ENCODE measurements at places on chromosomes 3 and 15. TPM values are rescaled to one million over a fixed set of nuclear protein-coding genes. Genes with fewer than 3 reads are reported as not detected.

GRCh38 chr15:68492855-68493254, 60.9 kb upstream of the ITGA11 start:
- DNase-seq: no peak
- H3K27ac ChIP-seq: no peak overlapping the region
- no peaks in the 10 kb centered on the region for H3K27me3 ChIP-seq
- H3K4me1 ChIP-seq: peaks cover 3% of the 10 kb centered on the region
- no peak overlapping the region for H3K4me3 ChIP-seq
- H3K36me3 ChIP-seq: no peaks in the 10 kb centered on the region

PGBD4 gene
- total RNA-seq: 1.8 TPM

- H3K27ac ChIP-seq: no peak overlapping the region
- peaks cover 42% of the 10 kb centered on the region for H3K36me3 ChIP-seq
- no peaks in the 10 kb centered on the region for H3K27me3 ChIP-seq
- peaks cover 13% of the 10 kb centered on the region for H3K4me1 ChIP-seq
- no peak overlapping the region for H3K4me3 ChIP-seq
These were observed 21.5 kb downstream of the MRPS25 start for GRCh38 chr3:15043408-15044171.

ANXA2 gene
- 851 TPM for total RNA-seq

RAD54L2 gene
- total RNA-seq: 30.6 TPM

DNA sequence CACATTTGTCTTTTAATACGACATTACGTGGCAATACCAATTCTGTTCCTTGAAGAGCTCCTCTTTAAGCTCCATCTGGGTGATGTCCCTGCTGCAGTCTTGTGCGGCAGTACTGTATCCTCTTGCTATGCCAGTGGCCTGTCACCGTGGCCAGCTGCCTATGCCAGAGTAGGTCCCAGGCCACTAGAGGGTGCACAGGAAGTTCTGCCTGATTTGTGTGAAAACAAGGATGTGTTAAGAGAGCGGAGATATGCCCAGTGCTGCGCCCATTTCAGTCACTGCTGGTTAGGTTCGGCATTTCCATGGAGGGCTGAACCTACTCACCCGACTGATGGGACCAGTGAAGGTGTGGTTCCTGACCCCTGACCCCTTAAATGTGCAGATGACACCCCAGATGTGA, 25.2 kb downstream of the NIPA1 start:
- no peak overlapping the region for H3K4me3 ChIP-seq
- no peaks in the 10 kb centered on the region for H3K36me3 ChIP-seq
- H3K27ac ChIP-seq: no peak overlapping the region
- no peak for DNase-seq
- H3K4me1 ChIP-seq: no peaks in the 10 kb centered on the region

DNA sequence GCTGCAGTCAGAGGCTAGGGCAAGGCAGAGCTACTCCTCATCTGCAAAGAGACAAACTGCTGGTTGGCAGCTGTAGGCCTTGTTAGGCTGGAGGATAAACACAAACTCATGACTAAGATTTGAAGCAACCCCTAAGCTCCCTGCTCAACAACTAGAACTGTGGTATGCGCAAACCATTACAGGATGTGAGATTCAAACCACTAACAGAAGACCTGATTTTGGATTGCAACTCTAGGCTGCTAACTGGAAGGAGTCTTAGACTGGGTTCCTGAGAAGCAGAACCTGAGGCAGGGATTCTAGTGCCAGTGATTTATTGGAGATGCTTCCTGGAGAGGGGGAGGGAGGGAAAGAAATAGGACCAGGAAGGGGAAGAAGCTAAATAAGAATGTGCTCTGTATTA, 22.5 kb downstream of the CCR4 start:
- H3K36me3 ChIP-seq: no peaks in the 10 kb centered on the region
- peaks cover 2% of the 10 kb centered on the region for H3K4me1 ChIP-seq
- no peaks in the 10 kb centered on the region for H3K27me3 ChIP-seq
- no peak overlapping the region for H3K27ac ChIP-seq
- no peak overlapping the region for H3K4me3 ChIP-seq

GRCh38 chr15:40763801-40764628, at the start of gene GCHFR:
TSS of gene GCHFR (plus strand) at chr15:40764068. CDS start at chr15:40764181, 113 bp downstream.
- H3K36me3 ChIP-seq: no peaks in the 10 kb centered on the region
- H3K27ac ChIP-seq: peak within 1 kb of the TSS; percentile 89
- peaks cover 31% of the 10 kb centered on the region for H3K4me1 ChIP-seq
- DNase-seq: peak; percentile 87

DNA sequence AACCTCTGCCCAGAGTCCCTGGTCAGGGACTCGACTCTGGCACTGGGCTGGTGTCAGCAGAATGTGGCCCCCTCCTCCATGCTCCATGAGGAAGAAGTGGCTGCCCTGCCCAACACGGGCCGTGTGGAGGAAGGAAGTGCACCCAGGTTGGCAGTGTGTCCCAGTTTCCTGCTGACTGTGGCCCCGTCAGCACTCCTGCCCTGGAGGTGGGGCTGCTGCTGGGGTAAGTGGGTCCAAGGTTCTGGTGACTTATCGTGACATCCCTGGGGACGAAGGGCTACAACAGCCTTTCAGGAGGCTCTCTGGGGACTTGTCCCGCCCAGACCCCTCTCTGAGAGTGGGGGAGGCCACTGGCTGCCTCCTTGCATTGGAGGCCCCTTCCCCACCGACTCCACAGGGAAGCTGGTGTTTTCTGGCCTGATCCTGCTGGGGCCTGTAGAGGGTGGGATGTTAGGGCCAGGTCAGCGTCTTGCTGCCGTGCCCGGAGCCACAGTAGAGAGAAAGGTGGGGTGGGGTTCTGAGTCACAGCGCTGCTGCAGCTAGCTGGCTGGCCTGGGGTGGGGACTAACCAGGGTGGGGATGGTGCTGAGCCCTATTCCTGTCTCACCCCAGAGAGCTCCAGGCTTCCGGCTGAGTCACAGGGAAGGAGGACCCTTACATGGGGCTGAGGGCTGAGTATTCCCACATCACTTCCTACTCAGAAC, 10.5 kb downstream of the SEMA4B start:
- H3K27ac ChIP-seq: no peak overlapping the region
- H3K4me1 ChIP-seq: no peaks in the 10 kb centered on the region
- H3K27me3 ChIP-seq: no peaks in the 10 kb centered on the region
- peaks cover 2% of the 10 kb centered on the region for H3K36me3 ChIP-seq
- no peak for DNase-seq
- H3K4me3 ChIP-seq: no peak overlapping the region

LINS1 gene
- total RNA-seq: 24.1 TPM

DNA sequence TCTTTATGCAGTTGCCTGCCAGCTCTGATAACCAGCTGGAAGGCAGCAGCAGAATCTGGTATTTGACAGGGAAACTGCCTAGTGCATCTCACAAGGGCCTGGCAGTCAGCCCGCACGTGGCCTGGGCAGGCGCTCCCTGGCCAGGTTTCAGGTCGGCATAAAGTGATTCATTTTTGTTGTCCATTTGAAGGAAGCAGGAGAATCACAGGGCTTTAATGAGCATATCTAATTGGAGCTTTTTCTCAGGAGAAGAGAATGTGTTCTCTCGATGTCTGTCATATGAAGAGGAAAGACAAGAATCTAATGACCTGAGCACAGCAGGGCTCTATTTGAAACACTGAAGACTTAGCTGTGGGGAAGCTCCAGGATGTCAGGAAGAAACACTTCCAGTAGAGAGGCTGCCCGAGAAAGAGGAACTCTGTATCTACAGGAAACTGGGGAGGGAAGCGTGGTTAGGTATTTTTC, 98.8 kb upstream of the MB21D2 start:
- no peak overlapping the region for H3K4me3 ChIP-seq
- H3K27ac ChIP-seq: no peak overlapping the region
- no peak for DNase-seq
- no peaks in the 10 kb centered on the region for H3K27me3 ChIP-seq
- H3K4me1 ChIP-seq: no peaks in the 10 kb centered on the region

- no peak for DNase-seq
- peaks cover 3% of the 10 kb centered on the region for H3K4me1 ChIP-seq
- no peak overlapping the region for H3K27ac ChIP-seq
- H3K36me3 ChIP-seq: peaks cover 23% of the 10 kb centered on the region
These were observed 18.9 kb downstream of the PHC3 start for GRCh38 chr3:170162630-170163029.

GRCh38 chr3:10398341-10398740, 77.4 kb upstream of the SEC13 start:
- H3K4me3 ChIP-seq: no peak overlapping the region
- no peak for DNase-seq
- H3K36me3 ChIP-seq: no peaks in the 10 kb centered on the region
- H3K4me1 ChIP-seq: no peaks in the 10 kb centered on the region
- no peaks in the 10 kb centered on the region for H3K27me3 ChIP-seq

DNA sequence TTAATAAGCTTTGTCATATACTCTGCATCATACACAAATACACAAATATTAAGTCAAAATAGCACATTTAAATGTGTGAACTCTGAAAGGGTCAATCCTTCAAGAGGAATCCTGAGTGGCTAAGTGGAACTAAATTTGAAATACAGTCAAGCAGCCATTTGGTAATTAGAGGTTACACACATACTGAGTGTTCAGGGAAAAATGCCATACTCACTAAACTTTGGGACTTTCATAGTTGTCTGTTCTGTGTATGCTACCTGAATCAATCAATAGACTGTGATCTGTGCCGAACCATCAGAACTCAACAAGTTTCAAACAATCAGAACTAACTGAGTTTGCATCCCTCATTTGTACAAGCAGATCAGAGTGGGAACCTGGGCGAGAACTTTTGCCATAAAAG, 15.3 kb downstream of the ANKRD28 start:
- peaks cover 1% of the 10 kb centered on the region for H3K36me3 ChIP-seq
- no peaks in the 10 kb centered on the region for H3K27me3 ChIP-seq
- H3K27ac ChIP-seq: no peak overlapping the region
- H3K4me1 ChIP-seq: no peaks in the 10 kb centered on the region
- no peak for DNase-seq
- H3K4me3 ChIP-seq: no peak overlapping the region

DNA sequence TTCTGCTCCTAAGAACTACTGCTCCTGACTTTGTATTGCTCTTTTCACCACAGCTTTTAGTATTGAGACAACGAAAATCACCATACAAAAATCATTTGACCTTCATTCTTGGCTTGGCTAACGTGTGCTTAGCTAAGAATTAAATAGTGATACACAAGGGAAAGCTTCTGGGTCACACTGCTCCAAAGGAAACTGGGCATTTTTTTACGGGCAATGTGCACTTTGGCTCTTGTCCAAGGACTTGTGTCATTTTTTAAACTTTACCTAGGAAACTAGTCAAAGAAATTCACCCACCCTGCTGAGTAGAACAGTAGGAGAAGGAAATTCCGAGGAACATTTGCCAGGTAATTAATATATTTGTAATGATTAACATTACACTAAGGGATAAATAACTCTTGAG, 19.8 kb downstream of the WDR72 start:
- no peak overlapping the region for H3K27ac ChIP-seq
- H3K36me3 ChIP-seq: no peaks in the 10 kb centered on the region
- H3K4me1 ChIP-seq: no peaks in the 10 kb centered on the region
- no peaks in the 10 kb centered on the region for H3K27me3 ChIP-seq

GRCh38 chr3:175308097-175308496, 449.0 kb downstream of the NAALADL2 start:
- no peak overlapping the region for H3K4me3 ChIP-seq
- no peak overlapping the region for H3K27ac ChIP-seq
- no peaks in the 10 kb centered on the region for H3K4me1 ChIP-seq
- DNase-seq: no peak

CPNE9 gene
- total RNA-seq: not detected

- H3K4me1 ChIP-seq: no peaks in the 10 kb centered on the region
- no peaks in the 10 kb centered on the region for H3K27me3 ChIP-seq
- no peak overlapping the region for H3K27ac ChIP-seq
- DNase-seq: peak; percentile 10
These were observed 98.0 kb downstream of the USP13 start for GRCh38 chr3:179750720-179751328.

SERINC4 gene
- not detected for total RNA-seq

DNA sequence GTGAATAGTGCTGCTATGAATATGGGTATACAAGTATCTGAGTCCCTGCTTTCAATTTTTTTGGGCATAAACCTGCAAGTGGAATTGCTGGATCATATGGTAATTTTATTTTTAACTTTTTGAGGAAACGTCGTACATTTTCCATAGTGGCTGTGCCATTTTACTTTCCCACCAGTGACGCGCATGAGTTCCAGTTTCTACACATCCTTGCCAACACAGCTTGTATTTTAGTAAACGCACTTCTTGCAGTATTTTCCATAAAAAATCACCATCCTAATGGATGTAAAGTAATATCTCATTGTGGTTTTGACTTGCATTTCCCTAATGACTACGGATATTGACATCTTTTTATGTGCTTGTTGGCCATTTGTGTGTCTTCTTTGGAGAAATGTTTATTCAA, 105.0 kb downstream of the NFKBIZ start:
- no peak overlapping the region for H3K27ac ChIP-seq
- no peaks in the 10 kb centered on the region for H3K36me3 ChIP-seq
- no peak overlapping the region for H3K4me3 ChIP-seq
- H3K27me3 ChIP-seq: no peaks in the 10 kb centered on the region
- H3K4me1 ChIP-seq: no peaks in the 10 kb centered on the region

DNA sequence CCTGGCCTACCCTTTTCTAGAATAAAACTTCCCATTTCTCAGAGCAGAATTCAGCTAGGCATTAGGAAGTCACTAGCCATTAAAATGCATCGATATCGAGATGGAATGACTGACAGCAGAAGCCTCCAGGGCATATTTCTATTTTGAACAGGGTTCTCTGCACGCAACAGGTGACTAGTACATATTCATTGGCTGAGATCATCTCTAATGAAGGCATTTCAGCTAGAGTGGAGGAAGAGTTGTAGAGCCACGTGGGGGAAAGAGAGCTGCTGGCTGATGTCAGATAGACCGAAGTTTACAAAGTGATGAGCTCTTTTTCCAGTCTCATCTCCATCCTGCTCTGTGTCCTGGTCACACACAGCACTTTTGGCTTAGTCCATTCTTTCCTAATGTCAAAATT, 7.5 kb downstream of the TMEM40 start:
- no peaks in the 10 kb centered on the region for H3K4me1 ChIP-seq
- no peak for DNase-seq
- no peaks in the 10 kb centered on the region for H3K36me3 ChIP-seq
- H3K4me3 ChIP-seq: no peak overlapping the region
- H3K27ac ChIP-seq: peak overlapping the region; percentile 56

NANOGP8 gene
- total RNA-seq: 0.92 TPM

- H3K27me3 ChIP-seq: no peaks in the 10 kb centered on the region
- no peak overlapping the region for H3K27ac ChIP-seq
These were observed 109.5 kb upstream of the ABHD17C start for GRCh38 chr15:80585544-80586018.

DNA sequence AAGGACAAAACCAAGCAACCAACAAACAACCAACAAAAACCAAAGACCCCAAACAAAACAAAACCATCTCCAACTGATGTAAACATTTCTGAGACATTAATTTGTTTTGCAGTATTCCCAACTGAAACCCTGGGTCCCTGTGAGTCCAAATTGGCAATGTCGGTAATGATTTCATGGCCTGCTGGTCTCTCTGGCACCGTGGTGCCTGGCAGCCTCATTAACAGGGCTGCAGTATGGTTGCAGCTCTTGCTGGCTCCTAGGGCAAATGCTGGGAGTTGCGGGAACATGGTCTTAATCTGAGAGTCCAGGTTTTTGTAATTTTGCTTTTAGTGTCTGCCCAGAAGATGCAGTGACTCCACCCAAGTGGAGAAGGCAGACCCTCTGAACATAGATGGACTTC, 128.3 kb downstream of the SV2B start:
- H3K4me1 ChIP-seq: peaks cover 39% of the 10 kb centered on the region
- DNase-seq: no peak
- H3K4me3 ChIP-seq: no peak overlapping the region
- H3K36me3 ChIP-seq: no peaks in the 10 kb centered on the region
- no peaks in the 10 kb centered on the region for H3K27me3 ChIP-seq
- H3K27ac ChIP-seq: no peak overlapping the region

GRCh38 chr3:129558772-129559564, 16.0 kb downstream of the H1-8 start:
- H3K36me3 ChIP-seq: no peaks in the 10 kb centered on the region
- peaks cover 36% of the 10 kb centered on the region for H3K4me1 ChIP-seq
- H3K27ac ChIP-seq: peak overlapping the region; percentile 46
- no peaks in the 10 kb centered on the region for H3K27me3 ChIP-seq
- no peak overlapping the region for H3K4me3 ChIP-seq
- no peak for DNase-seq
